Right renal cortex interstitium (tissue), 3 donors: ENCODE measurements at places on chromosomes 7 and 10. TPM values are rescaled to one million over a fixed set of nuclear protein-coding genes. Genes with fewer than 3 reads are reported as not detected.
A peak's percentile ranks its signal among the peaks of the same experiment; 100 is the strongest.

GRCh38 chr7:25216837-25217236 is 11.4 kb downstream of the NPVF start:
- DNase-seq: peak; percentile 58

- DNase-seq: no peak
Observed at GRCh38 chr7:2237109-2237602, 4.4 kb upstream of the MAD1L1 start.

DNA sequence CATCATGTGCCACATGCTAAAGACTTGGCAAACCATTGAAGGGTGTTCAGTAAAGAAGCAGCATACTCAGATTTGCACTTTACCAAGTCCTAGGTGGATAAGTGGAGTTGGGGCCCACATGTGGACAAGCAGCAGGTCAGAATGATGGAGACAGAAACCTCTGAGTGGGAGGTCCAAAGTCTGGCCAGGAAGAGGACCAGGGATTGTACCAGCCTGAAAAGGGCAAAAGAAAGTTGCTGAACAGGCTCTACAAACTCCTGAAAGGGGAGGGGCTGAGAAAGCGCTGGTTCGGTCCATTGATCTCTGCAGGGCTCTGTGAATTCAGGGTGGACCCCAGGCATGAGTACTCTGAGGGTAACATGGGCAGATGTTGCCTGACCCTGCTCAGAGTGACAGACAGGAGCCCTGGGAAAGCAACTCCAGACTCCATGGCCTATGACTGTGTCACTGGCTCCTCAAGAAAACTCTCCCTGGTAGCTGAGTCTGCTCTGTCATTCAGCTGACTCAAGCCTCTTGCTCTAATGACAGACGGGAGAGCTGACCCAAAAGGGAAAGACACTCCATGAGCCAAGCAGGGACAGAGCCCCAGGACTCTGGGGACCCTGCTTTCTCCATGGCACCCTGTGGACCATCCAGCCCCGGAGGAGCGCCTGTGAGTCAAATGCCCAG is 68.5 kb downstream of the TBXAS1 start:
- DNase-seq: no peak

- DNase-seq: no peak
Observed at GRCh38 chr7:7970531-7971307, 2.1 kb downstream of the GLCCI1 start.

DNA sequence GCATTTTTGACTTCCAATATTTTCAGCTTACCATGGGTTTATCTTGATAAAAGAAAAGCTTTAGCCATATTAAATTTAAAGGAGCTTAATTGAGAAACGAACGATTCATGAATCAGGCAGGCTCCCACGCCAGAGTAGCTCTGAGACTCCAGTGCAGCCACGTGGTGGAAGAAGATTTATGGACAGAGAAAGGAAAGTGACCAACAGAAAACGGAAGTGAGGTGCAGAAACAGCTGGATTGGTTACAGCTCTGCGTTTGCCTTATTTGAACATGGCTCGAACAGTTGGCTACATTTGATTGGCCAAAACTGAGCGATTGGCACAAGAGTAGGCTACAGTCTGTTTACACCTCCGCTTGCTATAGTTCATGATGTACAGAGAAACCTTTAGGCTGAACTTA is 395.4 kb downstream of the GATA3 start:
- DNase-seq: no peak

- no peak for DNase-seq
Observed at GRCh38 chr7:37208528-37208927, 240.1 kb downstream of the ELMO1 start.

GRCh38 chr10:76230921-76231285 is 799.5 kb downstream of the LRMDA start:
- DNase-seq: no peak

GRCh38 chr10:85792533-85792858 is 574.1 kb downstream of the GRID1 start:
- DNase-seq: no peak

DNA sequence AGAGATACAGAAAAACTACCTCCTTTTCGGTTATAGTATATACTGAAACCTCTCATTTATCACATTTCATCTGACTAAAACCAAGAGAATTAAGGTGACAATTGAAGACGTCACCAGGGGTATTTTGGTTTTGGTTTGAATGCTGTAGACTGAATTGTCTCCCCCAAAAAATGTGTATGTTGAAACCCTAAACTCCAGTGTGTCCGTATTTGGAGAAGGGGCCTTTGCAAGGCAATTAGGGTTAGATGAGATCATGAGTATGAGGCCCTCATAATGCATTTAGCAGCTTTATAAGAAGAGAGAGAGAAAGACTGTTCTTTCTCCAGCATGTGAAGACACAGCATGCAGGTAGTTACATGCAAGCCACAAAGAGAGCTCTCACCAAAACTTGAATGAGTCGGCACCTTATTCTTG is 59.5 kb downstream of the CACNA2D1 start:
- DNase-seq: no peak

DNA sequence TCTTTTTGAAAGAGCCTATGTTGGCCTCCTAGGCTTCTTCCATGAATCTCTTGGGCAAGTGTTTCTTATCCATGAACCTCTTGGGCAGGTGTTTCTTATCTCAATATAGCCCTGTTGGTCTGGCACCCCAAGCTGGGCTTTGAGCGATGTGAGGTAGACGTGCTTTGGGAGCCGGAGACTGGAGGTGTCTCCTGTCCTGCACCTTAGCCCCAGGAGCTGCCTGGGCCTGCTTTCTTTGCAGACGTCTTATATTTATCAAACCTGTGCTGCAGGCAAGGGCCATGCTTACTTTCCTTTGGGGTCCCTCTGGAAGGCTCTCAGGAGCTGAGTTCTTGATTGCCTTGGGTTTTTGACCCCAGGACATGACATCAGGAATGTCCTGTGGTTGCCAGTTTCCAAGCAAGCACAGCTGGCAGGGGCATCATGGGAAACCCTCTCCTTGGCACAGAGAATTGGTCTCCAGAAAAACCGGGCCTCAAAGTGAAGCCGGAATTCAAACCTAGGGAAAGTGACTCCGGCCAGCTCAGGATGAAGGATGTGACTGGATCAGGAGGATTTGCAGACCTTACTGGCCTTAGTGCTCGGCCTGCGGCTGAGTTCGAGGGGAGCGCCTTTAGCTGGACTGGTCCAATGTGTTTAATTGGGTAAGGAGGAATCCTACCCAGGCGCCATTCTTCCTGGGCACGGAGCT is 2.8 kb downstream of the JAKMIP3 start:
- DNase-seq: no peak

The ZNF804B gene
- 0.28 TPM for polyA plus RNA-seq

The CCL24 gene
- polyA plus RNA-seq: 0.36 TPM

The PTN gene
- 231 TPM for polyA plus RNA-seq

The CALHM1 gene
- polyA plus RNA-seq: 0.07 TPM

The ZNF239 gene
- polyA plus RNA-seq: 13.3 TPM

The CDK1 gene
- 67.8 TPM for polyA plus RNA-seq

The LGI1 gene
- 5.4 TPM for polyA plus RNA-seq

The NPFFR1 gene
- 0.15 TPM for polyA plus RNA-seq

The SPDYE2 gene
- 1.9 TPM for polyA plus RNA-seq

The ZNF117 gene
- polyA plus RNA-seq: 24.4 TPM

The CPA2 gene
- 0.34 TPM for polyA plus RNA-seq

The NKX6-2 gene
- polyA plus RNA-seq: 8.4 TPM

The FAM237B gene
- 0.37 TPM for polyA plus RNA-seq

The ACTR3C gene
- 8.9 TPM for polyA plus RNA-seq
